Nephron progenitor cell (in vitro differentiated cells): ENCODE measurements at places on chromosomes 4 and X.
A peak's percentile ranks its signal among the peaks of the same experiment; 100 is the strongest.

DNA sequence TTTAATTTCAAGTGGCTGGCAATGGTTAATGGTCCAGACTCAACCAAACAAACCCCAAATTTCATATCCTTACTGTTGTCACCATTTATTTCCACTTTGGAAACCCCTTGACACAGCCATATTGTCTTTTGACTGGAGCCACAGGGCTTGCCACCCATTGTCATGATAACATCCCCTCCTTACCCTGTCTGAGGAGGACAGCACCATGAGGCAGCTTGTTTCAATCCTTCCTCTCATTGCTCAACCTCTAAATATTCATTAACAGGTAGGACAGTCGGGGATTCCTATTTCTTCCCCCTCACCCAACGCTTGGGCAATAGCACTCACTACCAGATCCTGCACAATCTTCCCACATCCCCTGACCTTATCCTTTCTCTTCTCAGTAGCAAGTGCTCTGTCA is 92.1 kb downstream of the CEP135 start:
- DNase-seq = no peak

- no peak for DNase-seq
Measured at GRCh38 chr4:139985401-139985800, 168.6 kb downstream of the MAML3 start.

DNA sequence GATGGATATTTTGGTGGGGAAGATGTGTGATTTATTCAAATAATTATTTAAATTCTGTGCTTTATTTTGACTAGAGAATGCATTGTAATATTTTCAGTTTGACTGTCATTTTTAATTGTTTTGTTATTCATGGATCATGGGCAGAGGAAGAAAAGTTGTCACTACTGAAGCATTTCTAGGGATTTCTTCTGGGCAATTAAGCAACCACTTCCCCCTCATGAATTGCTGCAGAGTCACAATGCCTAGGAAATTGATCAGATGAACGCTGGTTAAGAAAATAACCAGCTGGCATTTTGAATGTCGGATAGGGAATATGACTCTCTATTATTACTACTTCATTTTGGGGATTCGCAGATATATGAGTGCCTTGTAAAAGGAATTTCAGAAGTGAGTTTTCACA is 283.3 kb downstream of the IL15 start:
- DNase-seq = no peak

GRCh38 chrX:150084496-150085229 is 146.4 kb upstream of the EOLA2 start:
- no peak for DNase-seq

GRCh38 chrX:115017455-115017854 is at the start of gene IL13RA2:
IL13RA2 (minus strand) TSS chrX:115017616; CDS start chrX:115017269, 347 bp downstream.
- DNase-seq = no peak

- no peak for DNase-seq
Measured at GRCh38 chr4:78653655-78654054, 102.1 kb downstream of the ANXA3 start.

DNA sequence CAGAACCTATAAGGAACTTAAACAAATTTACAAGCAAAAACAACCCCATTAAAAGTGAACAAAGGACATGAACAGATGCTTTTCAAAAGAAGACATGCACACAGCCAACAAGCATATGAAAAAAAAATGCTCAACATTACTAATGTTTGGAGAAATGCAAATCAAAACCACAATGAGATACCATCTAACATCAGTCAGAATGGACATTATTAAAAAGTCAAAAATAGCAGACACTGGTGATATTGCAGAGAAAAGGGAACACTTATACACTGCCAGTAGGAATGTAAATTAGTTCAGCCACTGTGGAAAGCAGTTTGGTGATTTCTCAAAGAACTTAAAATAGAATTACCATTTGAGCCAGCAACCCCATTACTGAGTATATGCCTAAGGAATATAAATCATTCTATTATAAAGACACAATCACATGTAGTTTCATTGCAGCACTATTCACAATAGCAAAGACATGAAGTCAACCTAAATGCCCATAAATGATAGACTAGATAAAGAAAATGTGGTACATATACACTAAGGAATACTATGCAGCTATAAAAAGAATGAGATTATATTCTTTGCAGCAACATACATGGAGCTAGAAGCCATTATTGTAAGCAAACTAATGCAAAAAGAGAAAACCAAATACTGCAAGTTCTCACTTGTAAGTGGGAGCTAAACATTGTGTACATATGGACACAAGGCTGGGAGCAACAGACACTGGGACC is 1509.4 kb downstream of the TECRL start:
- no peak for DNase-seq

DNA sequence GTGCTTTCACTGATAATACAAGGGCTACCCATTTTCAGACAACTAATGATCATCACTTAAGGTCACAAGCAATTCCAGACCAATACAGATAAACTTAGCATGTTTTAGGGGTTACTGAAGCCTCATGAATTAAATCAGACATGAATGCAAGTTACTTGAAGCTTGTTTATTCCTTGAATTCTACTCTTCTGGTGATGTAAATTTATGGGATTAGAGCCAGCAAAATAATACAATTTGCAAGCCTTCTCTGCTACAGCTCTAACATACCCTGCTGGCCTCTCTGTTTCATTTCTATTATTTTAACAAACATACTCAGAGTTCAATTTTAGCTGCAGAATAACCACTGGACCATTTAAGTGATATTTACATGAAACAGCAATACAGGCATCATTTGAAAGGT is 60.7 kb downstream of the PCDH19 start:
- DNase-seq = no peak

- no peak for DNase-seq
Measured at GRCh38 chrX:121337816-121338215, 290.4 kb downstream of the GLUD2 start.

DNA sequence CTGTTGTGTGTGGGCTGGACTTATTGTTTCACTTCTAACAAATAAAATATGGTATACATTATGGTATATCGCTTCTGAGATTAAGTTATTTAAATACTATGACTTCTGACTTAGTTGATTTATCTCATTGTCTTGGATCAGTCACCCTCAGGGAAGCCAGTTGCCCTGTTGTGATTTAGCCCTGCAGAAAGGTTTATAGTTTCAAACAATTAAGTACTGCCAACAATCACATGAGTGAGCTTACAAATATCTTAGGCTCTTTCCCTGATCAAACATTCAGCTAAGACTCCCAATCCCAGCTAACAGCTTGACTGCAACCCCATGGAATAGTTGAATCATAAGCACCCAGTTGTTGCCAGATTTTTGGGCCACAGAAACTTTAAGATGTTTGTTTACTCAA is 85.4 kb downstream of the MAGEC1 start:
- DNase-seq = no peak

GRCh38 chr4:26753617-26754016 is 107.0 kb upstream of the STIM2 start:
- DNase-seq = no peak

- no peak for DNase-seq
Measured at GRCh38 chr4:79317711-79318110, 8.2 kb downstream of the NAA11 start.

DNA sequence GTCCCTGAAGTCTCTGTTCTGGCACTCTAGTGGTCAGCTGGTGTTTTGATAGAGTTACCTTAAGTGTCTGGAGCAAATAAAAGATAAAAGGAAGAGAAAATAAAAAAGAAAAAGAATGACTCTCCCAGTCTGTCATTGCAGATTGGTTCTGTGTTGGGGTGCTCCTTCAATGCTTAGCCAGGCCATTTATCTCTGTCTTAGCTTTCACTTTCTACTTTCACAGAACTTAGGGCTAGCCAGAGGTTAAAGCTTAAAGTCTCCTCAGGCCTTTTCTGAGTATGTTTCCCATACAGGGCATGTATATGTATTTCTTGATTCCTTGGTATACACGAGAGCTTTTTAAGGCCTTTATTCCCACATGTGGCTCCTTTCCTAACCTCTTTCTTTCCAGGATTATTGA is 83.1 kb upstream of the TEX13D start:
- no peak for DNase-seq

DNA sequence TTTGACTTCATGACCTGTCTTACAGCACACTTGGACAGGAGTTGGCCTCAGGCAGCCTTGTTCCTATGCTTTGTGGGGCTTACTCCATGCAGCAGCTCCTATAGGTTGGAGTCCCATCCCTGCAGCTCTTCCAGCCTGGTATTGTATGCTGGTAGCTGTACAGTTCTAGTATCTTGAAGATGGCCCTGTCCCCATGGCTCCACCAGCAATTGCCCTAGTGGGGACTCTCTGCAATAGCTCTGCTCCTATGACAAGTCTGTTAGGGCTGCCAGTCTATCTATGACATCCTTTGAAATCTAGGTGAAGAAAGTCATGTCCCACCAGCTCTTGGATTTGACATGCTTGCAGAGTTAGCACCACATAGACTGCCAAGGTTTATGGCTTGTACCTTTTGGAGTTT is 252.6 kb downstream of the ANTXR2 start:
- no peak for DNase-seq

GRCh38 chr4:110107866-110108265 is 90.5 kb downstream of the ELOVL6 start:
- DNase-seq = no peak

DNA sequence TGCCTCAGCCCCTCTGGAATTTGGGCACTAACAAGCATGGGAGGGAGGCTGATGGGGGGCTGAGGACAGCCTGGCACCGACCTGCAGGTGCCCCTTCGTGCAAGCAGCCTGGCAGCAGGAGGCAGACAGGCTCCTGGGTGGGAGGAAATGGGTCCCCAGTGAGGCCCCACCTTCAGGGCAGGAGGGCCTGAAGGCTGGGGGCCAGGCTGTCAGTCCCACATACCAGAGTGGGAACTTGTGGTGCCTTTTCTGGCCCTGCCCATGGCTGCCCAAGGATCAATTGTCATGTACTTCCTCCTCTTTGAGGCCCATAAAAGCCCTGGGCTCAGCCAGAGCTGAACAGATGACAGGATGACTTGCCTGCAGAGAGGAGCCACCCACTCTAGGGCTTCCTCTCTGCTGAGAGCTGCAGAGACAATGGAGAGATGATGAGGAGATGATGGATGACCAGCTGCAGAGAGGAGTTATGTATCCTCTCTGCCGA is 141.0 kb downstream of the PDHA2 start:
- DNase-seq = no peak

DNA sequence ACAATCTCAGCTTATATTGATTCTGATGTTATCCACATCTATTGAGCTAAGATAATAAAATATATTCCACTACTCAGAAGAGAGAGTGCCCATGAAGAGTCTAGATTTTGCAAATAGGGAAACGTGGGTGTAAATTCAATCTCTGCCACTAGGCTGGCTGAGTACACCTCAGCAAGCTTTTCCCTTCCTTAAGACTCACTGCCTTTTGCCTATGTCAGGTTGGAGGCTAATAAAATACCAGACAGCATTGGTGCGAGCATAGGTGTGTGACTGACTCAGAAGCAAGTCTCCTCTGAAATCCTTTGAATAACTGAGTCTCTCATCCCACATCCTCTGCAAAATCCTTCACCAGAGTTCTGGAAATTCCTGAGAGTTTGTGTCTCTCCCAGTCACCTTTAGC is 405.4 kb upstream of the CPEB2 start:
- DNase-seq = no peak

GRCh38 chr4:186624951-186625350 is 69.6 kb upstream of the MTNR1A start:
- no peak for DNase-seq

DNA sequence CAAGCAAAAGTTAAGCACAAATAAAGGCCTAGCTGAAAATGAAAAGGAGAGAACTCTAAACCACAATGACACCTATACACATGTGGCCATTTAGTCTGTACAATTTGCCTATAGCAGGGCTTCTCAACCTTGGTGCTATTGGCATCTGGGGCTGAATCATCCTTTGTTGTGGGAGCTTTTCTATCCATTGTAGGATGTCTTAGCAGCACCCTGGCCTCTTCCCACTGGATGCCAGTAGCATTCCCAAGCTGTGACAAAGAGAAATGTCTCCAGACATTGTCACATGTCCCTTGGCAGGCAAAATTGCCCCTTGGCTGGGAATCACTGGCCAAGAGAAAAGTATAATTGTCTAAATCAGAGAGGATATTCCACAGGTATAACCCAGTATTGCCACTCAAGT is 13.5 kb upstream of the PRPS2 start:
- DNase-seq = no peak

DNA sequence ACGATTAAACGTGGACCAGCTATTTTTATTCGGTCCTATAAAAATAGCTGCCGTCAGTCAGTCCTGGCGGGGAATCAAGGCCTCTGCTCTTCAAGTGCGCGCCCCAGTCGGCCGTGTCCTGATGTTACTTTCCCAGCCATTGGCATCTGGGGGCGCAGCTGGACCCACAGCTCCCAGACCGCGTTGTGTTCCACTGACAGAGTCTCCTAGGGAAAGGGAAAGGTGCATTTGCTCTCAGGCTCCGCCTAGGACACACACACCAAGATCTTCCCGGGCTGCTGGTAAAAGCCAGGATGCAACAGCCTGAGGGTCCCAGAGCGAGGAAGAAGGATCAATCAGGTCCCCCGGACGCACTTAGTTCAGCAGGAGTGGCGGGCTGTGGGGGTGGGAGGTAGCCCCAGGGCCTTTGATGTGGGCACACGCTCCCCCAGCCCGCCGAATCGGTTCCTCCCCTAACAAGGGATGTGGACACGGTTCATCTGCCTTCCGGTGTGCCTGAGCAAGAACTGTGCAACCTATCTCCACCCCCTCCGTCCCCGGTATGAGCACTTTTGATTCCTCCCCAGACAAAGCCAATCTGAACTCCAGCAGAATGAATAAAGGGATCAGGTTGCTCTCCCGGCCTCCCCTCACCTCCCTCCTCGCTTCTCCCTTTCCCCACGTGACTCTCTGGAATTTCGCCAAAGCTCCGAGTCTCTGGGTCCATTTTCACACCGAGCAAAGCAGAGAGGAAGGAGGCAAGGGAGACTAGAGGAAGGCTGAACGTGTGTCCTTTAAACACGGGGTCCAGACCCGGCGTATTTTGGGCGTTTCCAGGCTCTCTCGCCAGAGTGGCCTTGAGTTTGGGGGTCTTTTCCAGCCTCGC is 626 bp upstream of the FRAS1 start:
- peak; percentile 71 for DNase-seq

DNA sequence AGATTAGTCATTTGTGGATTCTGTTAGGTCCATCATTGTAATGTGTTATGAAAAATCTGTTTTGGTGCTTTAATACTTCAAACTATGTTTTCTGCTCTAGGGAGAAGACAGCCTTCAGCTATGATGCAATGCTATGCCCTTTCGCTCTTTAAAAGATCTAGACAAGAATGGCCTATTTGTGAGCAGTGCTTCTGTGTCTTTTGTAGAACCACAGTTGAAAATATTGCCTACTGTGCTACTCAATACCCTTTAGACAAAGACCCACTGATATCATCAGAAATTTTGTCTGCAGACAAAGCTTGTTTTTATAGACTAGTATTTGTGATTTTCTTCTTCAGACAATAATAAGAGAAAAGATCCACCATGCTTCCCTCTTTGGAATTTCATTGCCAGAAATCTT is 44.6 kb upstream of the SLITRK2 start:
- no peak for DNase-seq

DNA sequence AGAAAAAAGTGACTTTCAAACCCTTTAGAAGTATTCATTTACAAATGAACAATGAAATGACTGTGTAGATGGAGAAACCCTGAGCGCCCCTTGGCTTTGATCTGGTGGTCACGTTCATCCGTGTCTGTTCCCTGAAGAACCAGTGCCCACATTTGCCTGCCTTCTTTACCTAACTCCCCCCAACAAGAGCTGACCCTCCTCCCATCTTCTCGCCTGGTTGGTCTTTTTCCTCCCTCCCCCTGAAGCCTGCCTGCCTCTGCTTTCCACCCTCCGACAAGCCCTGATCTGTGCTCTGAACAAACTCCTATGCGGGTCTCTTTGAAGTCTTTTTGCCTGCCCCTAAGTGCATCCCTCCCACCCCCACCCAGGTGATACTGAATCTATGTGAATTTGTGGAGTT is 18.5 kb downstream of the TBL1X start:
- DNase-seq = no peak
